IMR-90 (cell line): ENCODE measurements at places on chromosomes 11 and 22. TPM values are rescaled to one million over a fixed set of nuclear protein-coding genes. Genes with fewer than 3 reads are reported as not detected.

DNA sequence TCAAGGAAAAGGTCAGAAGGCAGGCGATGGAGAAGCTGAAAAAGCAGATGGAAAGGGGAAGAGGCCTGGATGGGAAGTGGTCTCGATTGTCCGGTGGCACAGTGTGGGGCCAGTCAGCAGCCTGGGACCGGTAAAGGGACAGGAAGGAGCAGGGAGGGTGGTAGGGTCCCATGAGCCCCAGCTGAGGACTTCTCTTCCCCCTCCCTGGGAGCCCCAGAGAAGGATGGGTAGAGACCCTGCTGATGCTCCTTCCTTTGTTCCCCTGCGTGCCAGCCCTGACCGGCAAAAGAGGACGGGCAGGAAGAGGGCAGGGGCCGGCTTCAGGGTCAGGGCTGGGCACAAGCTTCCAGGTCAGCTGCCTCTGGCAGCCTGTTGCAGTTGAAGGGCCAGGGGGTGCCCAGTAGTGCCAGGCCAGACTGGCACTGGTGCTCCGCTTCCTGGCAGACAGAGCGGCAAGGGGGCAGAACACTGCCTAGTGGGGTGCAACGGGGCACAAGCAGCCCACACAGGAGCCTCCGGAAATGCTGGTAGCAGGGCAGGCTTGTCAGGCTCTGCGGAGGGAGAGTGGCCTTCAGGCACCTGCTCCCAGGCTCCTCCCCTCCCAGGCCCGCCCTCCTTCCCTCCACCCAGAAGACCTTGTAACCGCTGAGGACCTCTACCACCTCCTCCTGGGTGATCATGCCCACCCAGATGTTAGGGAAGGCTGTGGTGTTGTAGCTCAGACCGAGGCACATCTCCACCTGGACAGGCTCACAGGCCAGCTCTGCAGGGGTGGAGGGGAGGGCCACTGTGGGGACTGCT, 739 bp upstream of the C1QTNF5 start:
- H3K4me3 ChIP-seq = no peak overlapping the region
- H3K36me3 ChIP-seq = no peaks in the 10 kb centered on the region; the same call in 1 of the 2 replicates

DNA sequence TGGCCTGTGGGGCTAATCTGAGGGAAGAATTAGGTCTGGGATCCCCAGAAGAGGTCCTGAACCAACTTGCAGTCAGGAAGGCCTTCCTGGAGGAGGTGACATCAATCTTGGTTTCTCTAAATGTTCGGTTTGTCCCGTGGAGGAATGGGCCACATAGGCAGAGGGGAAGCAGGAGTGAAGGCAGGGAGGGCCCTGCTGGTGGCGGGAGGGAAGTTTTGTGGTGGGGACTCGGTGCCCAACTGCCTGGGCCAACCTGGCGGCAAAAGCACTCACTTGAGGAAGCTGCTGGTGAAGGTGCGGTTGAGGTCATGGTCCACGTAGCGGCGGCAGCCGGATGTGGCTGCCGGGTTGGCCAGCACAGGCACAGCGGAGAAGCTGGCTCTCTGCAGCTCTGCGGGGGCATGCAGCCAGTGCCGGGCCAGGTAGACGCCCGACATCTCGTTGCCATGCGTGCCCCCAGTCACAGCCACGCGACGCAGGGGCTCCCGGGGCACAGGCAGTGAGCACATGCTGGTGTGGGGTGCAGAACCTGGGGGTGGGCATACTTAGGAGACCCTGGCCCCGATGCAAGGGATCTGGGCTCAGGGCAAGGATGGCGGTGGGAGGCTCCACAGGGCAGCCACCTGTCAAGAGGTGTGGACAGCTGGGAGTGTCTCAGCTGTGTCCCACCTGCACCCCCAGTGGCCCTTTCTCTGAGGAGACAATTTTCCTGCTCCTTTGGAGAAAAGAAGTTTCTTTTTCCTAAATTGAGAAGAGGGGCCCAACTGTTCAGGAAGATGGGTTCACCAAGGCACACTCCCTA, 3.8 kb downstream of the ACY3 start:
- no peak overlapping the region for H3K27ac ChIP-seq
- no peaks in the 10 kb centered on the region for H3K4me1 ChIP-seq
- peaks cover 10% of the 10 kb centered on the region; the same call in 1 of the 2 replicates for H3K27me3 ChIP-seq
- DNase-seq = no peak

DNA sequence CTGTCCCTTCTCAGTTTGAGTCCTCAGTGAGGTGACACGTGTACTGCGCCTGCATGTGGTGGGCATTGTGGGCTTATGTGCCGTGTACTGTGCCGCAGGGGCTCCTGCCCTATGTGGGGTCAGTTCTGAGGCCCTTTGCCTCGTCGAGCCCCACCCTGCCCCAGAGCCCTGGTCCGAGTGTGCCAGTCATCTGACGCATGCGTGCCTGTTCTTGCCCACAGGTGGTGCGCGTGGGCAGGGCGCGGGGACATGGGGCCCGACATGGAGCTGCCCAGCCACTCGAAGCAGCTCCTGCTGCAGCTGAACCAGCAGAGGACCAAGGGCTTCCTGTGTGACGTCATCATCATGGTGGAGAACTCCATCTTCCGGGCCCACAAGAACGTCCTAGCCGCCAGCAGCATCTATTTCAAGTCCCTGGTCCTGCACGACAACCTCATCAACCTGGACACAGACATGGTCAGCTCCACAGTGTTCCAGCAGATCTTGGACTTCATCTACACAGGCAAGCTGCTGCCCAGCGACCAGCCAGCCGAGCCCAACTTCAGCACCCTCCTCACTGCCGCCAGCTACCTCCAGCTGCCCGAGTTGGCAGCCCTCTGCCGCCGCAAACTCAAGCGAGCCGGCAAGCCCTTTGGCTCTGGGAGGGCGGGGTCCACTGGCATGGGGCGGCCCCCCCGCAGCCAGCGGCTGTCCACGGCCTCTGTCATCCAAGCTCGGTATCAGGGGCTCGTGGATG, 22.3 kb upstream of the TMEM191C start:
- H3K27ac ChIP-seq = no peak overlapping the region
- DNase-seq = no peak
- H3K36me3 ChIP-seq = peaks cover 36% of the 10 kb centered on the region
- H3K4me1 ChIP-seq = no peaks in the 10 kb centered on the region; the same call in 1 of the 2 replicates

GRCh38 chr11:34564406-34564805, 50.8 kb upstream of the ELF5 start:
- H3K4me3 ChIP-seq = no peak overlapping the region
- H3K36me3 ChIP-seq = no peaks in the 10 kb centered on the region
- no peak overlapping the region for H3K27ac ChIP-seq
- peak; percentile 9 for DNase-seq
- H3K4me1 ChIP-seq = peaks cover 6% of the 10 kb centered on the region

DNA sequence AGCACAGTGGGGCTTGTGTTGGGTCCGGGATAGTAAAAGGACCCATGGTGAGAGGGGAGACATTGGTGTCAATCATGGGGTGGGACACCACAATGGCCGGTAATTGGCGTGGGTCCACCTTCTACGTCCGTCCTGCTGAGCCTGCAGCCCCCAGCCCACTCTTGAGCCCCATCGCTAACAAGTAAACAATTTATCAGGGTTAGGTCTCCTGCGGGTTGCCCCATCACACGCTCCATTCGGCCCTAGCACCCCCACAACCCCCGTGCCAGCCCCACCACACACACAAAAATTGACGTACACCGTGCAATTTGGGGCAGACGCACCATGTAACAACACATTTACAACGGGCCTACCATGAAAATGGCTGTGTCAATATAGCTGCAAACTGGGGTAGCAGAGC, 86.5 kb upstream of the HTATIP2 start:
- H3K27ac ChIP-seq = no peak overlapping the region
- no peaks in the 10 kb centered on the region for H3K4me1 ChIP-seq
- DNase-seq = no peak
- H3K4me3 ChIP-seq = no peak overlapping the region

- H3K4me1 ChIP-seq = no peaks in the 10 kb centered on the region
- peaks cover 2% of the 10 kb centered on the region; the same call in 1 of the 2 replicates for H3K27me3 ChIP-seq
- DNase-seq = no peak
These were observed 14.7 kb downstream of the DRD2 start for GRCh38 chr11:113460469-113460868.

GRCh38 chr11:2132874-2133240, 6.3 kb downstream of the IGF2 start:
- no peak overlapping the region for H3K4me3 ChIP-seq
- no peak for DNase-seq
- no peak overlapping the region for H3K27ac ChIP-seq
- peaks cover 2% of the 10 kb centered on the region; the same call in 1 of the 2 replicates for H3K36me3 ChIP-seq

Gene CD3G
- not detected in 2 replicates for polyA plus RNA-seq

Gene NAALADL1
- polyA plus RNA-seq = 5.8 and 6.3 TPM in 2 replicates

Gene SMTN
- polyA plus RNA-seq = 63.7 and 65.1 TPM in 2 replicates

Gene CYP2D6
- 0.24 TPM in 2 replicates for polyA plus RNA-seq
